Stimulated activated naive CD4-positive, alpha-beta T cell (primary cell): ENCODE measurements at places on chromosomes 7 and 10.

GRCh38 chr7:134262322-134262721 is 54.4 kb downstream of the SLC35B4 start:
- DNase-seq: no peak

DNA sequence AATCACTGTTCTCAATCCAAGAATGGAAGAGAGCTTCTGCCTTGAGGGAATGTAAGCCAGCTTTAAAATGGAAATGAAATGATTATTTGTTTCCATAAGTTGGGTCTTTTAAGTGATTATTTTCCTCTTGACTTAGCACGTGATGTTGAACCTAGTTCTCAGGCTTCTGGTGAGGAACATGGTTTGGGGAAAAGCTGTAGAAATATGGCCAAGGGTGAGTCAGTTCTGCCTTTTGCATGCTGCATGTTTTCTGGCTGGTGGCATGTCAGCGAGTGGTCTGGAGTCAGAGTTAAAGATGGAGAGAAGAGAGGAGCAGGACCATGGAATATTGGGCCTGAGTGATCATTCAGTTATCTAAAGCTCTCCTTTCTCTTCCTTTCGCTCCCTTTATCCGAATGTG is 54.0 kb downstream of the DNAH11 start:
- DNase-seq: no peak

- DNase-seq: no peak
Observed at GRCh38 chr10:131252567-131253276, 58.8 kb downstream of the TCERG1L start.

DNA sequence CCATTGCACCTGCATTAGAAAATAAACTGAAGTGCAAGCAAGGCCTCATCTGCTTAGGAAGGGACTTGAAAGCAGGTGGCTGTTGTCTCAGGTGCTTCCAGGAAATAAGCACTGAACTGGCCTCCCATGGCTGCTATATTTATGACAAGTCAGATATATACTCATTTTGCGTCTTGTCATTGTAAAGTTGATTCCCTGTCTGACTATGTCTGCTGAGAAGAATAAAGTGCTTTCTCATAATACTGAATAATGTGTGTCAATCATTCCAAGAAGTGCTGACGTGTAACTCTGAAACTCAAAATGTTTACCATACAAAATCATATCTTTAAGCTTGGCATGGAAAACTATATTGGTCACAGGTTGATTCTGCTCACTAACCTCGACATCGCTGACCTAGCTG is 44.9 kb upstream of the SVOPL start:
- no peak for DNase-seq

DNA sequence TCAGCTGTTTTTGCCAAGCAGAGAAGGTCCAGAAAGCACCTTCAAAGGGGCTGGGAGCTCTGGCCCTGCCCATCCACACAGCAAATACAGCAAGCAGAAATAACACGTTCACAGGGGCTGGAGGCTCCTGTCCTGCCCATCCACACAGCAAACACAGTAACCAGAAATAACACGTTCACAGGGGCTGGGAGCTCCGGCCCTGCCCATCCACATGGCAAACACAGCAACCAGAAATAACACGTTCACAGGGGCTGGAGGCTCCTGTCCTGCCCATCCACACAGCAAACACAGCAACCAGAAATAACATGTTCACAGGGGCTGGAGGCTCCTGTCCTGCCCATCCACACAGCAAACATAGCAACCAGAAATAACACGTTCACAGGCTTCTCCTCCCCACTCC is 558.1 kb downstream of the PTPRN2 start:
- DNase-seq: no peak

DNA sequence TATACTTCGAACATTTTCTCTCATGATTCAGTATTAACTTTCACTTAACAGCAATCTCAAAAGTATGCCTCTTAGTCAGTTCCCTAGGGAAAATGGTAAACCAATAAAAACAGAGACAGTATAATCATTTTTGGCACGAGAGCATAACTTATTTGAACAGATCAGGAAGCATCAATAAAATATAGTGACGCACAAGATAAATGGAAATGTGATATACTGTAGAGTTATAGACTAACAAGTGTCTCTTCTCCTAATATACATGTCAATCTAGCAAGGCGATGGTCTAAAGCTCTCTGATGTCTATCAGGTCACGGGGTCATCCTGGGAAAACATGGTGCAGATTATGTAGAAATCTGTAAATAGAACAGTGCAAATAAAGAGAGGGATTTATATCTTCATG is 131.6 kb downstream of the HGF start:
- no peak for DNase-seq

DNA sequence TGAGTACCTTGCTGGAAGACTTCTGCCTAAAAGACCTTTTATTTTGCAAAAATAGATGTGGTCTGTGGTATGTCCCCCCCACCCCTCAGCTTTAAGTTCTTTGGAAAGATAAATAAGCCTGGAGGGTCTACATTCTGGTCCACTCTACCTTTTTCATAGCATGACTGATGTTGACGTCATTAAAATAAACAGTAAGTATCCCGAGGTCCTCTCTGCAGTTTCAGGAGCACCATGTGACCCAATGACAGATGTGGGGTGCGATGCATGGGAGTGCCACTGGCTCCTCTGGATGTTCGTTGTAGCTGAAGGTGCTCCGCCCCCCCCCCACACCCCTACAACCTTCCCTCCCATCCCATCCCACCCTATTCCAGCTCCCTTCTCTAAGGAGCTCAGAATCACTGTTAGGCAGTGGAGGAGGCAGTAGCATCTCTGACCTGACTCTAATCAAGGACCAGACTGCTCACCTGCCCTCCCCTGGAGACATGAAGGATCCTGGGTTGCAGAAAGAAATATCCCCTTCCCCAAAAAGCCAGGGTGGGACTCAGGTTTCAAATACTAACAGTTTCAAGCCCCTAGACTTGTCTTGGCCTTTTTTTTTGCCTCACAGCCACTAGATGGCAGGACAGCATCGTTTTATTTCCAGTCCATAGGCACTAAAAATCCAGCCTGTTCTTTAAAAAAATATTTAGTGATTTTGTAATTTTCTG is 25.1 kb downstream of the CASP7 start:
- no peak for DNase-seq

DNA sequence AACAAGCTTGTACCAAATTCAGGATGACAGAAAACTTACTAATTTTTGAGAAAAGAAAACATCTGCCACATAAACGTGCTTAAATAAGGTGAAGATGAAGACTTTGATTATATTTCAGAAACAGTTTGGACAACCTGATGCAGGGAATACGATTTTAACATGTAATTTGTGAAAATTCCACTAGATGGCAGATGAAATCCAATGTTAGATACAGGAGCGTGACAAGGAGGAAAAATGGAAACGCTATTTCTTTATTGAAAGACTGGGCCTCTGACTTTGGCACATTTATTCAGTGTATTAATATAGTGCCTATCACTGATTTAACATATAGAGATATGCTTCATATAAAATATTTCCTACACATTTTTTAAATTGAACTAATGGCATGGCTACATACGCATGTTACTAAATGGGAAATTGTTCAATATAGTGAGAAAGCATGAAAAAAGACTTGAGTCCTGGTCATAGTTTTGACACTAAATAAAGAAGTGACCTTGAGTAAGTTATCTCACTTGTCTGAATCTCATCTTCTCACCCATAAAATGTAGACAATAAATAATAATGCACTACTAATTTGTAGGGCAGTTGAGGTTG is 60.7 kb downstream of the CD36 start:
- DNase-seq: no peak

- DNase-seq: no peak
Observed at GRCh38 chr10:31580646-31581045, 261.6 kb downstream of the ZEB1 start.

DNA sequence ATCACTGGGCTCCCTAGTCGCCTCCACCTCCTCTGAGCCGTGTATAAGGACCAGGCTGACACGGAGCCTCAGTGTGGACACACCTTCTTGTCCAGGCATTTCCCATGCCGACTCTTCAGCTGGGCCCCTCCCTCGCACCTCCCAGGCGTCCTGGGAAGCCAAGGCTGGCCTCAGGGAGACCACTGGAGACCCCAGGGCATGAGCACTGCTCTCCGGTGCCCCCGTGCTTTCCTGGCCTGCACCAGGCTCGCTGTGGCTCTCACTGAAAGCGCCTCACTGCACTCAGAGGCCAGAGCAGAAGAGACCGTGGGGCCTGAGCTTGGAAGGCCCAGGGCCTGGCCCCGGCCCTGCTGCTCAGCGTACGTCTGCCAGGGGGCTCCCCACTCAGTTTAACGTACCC is 31.4 kb downstream of the LRRC27 start:
- DNase-seq: no peak

GRCh38 chr7:125256446-125256845 is 326.8 kb upstream of the POT1 start:
- DNase-seq: no peak

DNA sequence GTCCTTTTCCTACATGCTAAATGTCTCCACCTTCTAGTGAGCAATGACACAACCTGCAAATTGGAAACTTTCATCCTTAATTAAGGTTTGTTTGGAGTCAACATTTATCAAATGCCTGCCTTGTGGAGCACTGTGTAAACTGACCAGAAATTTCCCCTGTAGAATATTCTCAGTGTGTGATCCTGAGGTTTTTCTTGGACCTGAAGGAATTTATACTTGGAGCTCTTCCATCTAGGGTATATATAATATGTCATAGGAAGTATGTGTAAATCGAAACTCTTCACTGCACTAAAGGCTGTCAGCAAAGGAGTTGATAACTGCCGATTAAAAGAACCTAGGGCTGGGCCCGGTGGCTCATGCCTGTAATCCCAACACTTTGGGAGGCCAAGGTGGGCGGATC is 152.4 kb downstream of the NSUN6 start:
- no peak for DNase-seq

- no peak for DNase-seq
Observed at GRCh38 chr7:66523409-66523808, 105.3 kb upstream of the KCTD7 start.

DNA sequence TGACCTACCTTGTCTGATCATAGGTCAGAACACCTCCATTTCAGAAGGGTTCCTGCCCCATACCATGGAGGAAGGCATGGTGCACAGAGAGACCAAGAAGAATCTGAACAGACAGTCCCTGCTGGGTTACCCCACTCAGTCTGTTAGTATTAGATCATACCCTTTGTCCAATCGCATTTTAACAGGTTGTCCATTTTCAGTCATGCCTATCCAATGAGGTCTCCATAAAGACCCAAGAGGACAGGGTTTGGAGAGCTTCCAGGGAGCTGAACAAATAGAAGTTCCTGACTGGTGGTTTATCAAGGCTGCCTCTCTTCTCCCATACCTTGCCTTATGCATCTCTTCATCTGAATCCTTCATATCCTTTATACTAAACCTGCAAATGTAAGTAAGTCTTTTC is 21.2 kb upstream of the SLC16A12 start:
- no peak for DNase-seq

GRCh38 chr7:116227678-116228239 is 17.4 kb downstream of the TES start:
- no peak for DNase-seq

DNA sequence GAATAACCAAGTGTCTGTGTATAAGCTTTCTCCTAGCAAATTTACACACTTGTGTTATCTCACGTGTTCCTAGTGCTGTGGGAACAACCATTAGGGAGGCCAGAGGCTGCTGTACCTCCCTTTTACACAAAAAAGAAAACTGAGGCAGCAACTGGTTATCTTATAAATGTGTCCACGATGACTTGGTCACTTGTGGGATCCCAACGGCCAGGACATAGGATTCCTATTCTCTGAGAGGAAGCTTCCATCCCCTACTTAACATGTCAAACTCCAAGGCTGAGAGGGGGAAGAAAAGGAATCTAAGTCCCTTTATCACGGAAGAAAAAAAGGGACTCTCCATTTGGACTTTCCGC is 484 bp downstream of the ZNF438 start:
- no peak for DNase-seq
